ENCODE measurements at places on chromosomes 6 and 20.
A peak's percentile ranks its signal among the peaks of the same experiment; 100 is the strongest.

DNA sequence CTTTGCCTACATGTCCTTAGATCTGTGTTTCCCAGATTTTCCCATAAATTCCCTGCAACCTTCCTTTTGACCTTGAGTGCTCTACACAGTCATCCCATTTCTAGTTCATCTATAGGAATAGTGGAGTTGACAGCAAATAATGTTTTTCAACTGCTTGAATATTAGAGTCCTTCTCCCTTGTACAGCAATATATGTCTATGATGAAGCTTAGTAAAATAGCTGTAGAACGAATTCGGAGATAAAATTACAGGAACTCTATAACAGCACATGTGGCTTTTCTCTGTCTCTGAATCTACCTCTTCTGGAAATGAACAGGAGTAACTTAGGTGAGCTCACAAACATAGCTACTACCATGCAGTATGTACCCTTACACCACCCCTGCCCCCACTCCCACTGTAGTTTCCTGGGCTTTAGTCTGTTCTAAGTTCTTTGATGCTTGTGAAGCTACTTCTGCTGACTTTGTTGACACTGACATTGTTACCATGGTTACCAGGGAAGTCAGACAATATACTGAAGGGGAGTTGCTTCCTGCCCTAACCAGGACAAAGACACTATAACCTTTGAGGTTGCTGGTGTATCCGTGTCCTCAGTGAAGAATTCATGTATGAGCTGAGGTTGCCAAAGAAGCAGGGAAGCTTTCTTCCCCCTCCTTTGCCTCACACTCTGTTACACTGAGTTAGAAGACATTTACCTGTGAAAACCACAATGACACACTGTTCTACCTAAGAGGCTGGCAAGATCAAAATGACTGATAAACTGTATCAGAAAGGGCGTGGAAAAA, 35.8 kb upstream of the SHLD1 start:
- DNase-seq, result no peak

- DNase-seq, result no peak
Measured at GRCh38 chr6:27558028-27558724, 85.3 kb upstream of the ZNF184 start.

DNA sequence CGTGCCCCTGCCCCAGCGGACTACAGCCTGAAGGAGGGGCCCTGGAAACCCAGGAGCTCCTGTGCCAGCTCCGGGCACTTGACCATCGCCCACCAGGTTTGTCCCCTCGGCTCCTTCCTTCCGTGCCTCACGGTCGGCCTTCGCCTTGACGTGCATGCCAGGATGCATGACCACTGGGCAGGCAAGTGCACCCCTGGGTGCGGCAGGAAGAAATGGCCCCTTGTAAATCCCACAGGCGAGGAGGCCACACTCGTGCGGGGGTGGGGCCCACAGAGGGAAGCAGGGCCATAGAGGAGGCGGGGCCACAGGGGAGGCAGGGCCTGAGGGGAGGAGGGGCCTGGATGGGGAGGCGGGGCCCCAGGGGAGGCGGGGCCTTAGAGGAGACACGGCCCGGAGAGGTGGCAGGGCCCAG, 81.7 kb downstream of the YTHDF1 start:
- peak; percentile 27 for DNase-seq

- no peak for DNase-seq
Measured at GRCh38 chr20:31573555-31574321, 31.4 kb upstream of the ID1 start.

DNA sequence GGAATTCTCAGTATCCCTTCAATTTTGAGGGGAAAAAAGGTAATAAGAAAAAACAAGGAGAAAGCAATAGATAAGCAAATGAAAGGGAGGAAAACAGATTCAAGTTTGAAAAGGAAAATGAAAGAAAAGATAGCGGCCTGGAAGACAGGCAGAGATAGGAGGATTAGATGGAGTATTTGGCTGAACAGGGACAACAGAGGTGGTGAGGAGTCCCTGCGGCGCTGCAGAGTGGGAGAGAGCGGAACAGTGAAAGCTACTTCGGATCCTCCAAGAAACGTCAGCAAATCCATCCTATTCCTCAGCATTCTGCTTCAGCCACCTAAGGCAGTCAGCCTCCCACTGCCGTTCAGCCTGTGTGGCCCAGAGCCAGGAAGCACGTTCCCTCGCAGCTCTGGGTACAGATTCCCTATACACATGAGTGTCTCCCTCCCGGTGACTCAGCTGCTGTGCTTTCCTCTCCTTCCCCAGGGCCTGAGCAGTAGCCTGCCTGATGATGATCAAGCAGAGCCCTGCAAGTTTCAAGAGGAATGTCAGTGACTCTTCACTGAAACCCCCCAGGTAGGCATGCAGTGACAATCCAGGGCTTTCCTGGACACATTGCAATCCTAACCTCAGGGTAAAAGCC, 43.4 kb upstream of the CDYL start:
- DNase-seq, result no peak

DNA sequence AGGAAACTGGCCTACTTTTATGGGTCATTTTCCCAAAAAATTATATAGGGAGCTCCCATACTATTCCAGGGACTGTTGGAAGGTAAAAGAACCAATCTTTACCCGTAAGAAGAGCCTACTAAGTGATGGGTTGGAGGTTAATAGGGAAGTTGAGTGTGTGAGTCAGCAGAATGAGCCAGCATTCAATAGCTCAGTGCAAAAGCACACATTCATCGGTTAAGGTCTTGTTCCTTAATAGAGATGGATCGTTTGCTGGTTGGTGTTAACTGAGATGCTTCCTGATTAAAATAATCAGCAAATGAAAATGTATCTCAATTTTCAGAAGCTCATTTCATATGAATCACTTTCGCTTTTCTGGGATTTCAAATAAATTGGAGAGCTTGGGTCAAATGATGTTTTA, 115.3 kb upstream of the MRPS10 start:
- no peak for DNase-seq

DNA sequence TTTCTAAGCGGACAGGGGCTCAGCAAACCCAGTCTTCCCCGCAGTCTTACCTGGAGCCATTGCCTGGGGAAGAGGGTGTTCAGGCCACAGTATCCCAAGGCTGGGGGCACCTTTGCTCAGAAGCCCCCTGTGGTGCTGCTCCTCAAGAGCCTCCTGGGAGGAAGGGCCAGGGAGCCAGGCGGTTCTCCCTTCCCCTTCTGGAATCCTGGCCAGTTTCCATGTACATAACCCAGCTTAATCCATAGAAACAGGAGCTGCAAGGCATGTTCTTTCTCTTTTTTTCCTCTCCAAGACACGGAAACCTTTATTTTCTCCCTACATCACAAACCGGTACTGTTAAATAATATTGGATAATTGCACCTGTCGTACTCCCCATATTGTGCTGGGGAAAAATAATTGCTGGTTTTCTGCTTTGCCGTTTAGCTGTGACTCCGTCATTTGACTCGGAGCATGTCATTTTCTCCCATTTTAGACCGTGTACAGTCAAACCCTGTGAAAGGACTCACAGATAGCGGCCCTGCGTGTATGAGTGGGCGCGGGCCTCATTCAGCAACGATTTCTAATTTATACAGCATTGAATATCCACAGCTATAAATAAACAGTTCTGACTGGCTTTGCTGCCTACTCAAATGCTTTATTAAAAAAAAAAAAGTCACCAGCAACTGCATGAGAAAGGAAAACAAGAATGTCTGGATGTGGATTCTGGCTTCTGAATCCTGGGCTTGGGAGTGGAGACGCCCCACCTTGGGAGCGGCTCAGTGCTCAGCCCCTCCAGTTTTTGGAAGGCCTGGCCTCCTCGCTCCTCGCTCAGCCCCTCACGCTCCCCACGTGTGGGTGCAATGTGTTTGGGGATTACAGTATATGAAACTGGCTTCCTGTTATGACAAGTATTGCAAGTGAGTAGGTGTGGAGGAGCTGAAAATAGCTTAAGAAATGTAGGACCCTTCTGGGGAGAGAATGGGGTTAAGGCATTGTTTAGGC, 67.3 kb downstream of the ADTRP start:
- DNase-seq, result no peak

GRCh38 chr6:78487401-78487800, 379.9 kb upstream of the IRAK1BP1 start:
- DNase-seq, result no peak

DNA sequence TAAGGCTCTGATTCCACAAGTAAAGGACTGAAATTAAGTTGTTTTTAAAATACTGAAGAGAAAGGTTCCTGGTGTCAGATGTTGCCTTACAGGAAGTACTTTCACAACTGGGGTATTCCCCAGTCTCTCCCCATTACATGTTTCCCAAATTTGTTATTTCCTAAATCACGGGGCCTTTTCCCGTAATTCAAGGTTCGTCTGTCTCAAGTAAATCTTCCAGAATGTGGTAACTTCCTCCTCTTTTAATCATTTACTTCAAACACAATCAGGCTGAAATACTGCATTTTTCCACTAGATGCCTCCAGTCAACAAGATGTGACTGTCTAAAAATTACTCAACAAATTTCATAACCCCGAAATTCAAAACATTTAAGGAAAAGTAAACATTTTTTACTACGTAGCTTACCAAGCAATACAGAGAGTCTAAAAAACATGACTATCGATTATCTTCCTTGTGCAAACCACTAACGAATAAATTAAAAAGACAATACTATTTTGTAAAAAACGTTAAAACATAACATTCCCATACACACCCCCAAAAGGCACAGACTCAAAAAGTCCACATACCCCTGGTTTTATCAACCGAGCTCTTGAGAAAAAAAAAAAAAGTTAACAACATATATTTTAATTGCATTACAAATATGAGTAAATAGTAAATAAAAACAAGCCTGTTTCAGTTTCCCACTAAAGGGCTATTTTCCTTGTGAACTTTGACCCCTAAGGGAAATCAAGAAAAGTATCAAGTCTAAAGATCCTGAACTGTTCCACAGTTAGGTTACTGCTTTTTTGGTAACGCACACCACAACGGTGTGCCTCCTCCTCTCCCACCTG, 1.7 kb downstream of the SOD2 start:
- no peak for DNase-seq
